ENCODE measurements at places on chromosomes 2 and 18. TPM values are rescaled to one million over a fixed set of nuclear protein-coding genes. Genes with fewer than 3 reads are reported as not detected.

The PAX3 gene
- total RNA-seq, result not detected

The RNF152 gene
- total RNA-seq, result 0.20 TPM

The HYCC2 gene
- total RNA-seq, result 33.1 TPM

The OR6B3 gene
- not detected for total RNA-seq

The CHRNA1 gene
- total RNA-seq, result not detected

The POTEC gene
- total RNA-seq, result not detected

The TTR gene
- not detected for total RNA-seq

The HOXD8 gene
- total RNA-seq, result not detected

The SLC8A1 gene
- 0.79 TPM for total RNA-seq

The C18orf54 gene
- total RNA-seq, result 3.8 TPM

Measured in CD4-positive, alpha-beta memory T cell (primary cell).